ENCODE measurements at places on chromosomes 3 and 15.

DNA sequence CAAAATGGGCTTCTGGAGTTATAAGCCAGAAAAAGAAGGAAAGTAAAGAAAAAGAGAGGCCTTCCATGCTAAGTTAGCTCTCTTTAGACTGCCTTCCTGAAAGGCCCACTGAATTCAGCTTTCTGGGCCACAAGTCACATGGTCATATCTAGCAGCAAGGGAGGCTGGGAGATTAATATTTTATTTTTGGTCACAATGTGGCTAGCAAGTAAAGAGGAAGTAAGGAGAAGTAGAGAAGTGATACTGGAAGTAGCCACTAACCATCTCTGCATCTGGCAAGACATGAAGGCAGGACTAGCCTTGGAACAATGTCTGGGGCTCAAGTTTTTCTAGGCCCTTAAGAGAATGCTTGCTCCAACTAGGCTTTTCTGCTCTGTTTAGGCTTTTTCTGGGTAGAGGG lies 81.8 kb upstream of the UBE2E1 start:
- DNase-seq = no peak

- DNase-seq = no peak
Measured at GRCh38 chr3:4426782-4427344, 40.2 kb downstream of the SUMF1 start.

DNA sequence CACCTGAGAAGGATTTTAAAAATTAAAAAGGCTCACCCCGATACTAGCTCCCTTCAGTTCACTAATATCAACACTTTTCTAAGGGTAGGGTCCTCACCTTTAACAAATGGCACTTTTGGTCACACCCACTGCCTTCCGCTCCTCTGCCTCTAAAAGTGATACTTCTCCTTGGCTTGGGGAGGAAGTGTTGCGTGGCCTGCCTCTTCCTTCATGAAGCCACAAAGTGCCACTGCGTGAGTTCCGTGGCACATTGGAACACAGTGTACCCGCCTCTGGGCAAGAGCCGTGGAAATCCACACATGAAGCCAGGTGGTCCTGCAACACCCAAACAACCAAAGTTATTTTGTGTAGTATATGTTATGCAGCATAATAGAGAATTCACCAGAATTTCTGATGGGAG lies 3.9 kb downstream of the B4GALT4 start:
- peak; percentile 13 for DNase-seq

GRCh38 chr3:30007668-30008067 lies 598.7 kb upstream of the TGFBR2 start:
- no peak for DNase-seq

GRCh38 chr15:101004986-101005747 lies 86.0 kb downstream of the LRRK1 start:
- no peak for DNase-seq

DNA sequence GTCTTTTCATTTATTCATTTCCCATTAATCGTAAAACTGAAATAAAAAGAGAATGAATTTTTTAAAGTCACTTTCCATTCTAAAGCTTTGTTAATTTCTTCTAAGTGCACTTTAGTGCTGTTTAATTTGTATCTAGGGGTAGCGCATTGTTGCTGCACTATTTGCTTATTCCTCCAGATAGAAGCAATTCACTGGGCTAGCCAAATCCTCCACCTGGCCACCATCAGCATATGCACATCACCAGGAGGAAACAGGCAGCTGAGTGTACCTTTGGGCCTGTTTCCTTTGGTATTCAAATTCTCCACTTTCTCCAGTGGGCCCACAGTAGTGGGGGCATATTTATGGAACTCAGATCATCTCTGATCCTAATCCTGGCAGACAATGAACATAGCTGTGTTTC lies 29.8 kb upstream of the CPB1 start:
- no peak for DNase-seq

GRCh38 chr3:16364323-16364722 lies 99.3 kb downstream of the OXNAD1 start:
- DNase-seq = no peak

- DNase-seq = no peak
Measured at GRCh38 chr3:94647131-94647530, 584.3 kb downstream of the NSUN3 start.

DNA sequence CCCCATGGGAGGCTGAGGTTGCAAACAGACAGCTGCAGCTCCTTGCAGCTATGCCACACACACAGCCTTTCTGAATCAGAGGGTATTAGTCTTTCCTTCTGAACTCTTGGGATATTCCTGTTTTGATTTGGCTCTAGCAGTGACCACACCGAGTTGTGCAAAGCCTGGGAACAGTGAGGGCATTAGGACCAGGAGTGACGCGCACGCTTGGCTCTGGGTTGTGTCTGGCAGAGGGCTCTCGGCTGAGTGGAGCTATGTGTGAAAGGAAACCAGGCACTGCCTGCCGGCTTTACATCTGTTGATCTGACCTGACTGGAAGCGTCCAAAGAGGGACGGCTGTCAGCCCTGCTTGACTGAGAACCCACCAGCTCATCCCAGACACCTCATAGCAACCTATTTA lies at the start of gene GALNT15:
Gene GALNT15, plus strand, starts transcription at position 292 of the 400 bp plus-strand sequence. CDS start 472 bp downstream, outside the sequence.
- no peak for DNase-seq

- DNase-seq = no peak
Measured at GRCh38 chr15:61275901-61276300, 46.8 kb upstream of the RORA start.

- peak; percentile 52 for DNase-seq
Measured at GRCh38 chr3:179072100-179072438, 460 bp upstream of the ZMAT3 start.

GRCh38 chr15:79923079-79923514 lies 26.3 kb upstream of the MTHFS start:
- peak; percentile 75 for DNase-seq

DNA sequence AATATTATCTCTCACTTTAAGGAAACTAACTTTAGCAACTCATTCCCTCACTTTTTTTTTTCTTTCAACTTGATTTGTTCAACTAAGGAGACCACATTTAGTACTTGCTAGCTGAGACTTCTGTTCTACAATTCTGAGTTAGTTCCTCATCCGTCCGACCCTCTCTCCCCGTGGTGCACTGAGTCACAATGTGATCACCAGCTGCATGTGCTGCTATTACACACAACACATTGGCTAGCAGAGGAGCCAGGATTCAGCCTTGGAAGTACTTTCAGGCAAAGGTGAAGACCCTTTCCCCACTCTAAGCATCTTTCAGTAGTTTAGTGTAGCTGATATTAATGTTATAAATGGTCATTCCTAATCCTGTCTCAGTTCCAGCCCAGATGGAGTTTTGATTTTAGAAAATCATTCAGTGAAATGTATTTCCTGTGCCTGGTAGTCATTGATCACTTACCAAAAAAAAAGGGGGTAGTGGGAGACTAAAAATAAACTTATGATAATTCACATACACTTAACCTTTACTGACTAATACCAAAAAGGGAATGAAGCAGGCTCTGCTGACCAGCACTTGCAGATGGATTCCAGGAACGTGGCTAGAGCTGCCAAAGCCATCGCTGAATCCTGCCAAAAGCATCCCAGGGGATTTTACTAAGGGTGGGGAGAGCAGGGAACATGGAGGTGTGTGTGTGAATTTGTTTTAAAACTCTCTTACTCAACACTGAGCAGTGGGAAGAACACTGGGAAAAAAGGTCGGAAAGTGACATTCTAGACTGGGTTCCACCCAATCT lies 424.8 kb downstream of the LPP start:
- DNase-seq = no peak

- no peak for DNase-seq
Measured at GRCh38 chr15:74318376-74319137, 48.9 kb downstream of the CYP11A1 start.

- no peak for DNase-seq
Measured at GRCh38 chr3:27171113-27171512, 198.1 kb downstream of the NEK10 start.

- no peak for DNase-seq
Measured at GRCh38 chr15:84855136-84855535, 29.3 kb upstream of the SLC28A1 start.

GRCh38 chr3:45612918-45613602 lies 18.5 kb downstream of the LIMD1 start:
- DNase-seq = no peak

- DNase-seq = no peak
Measured at GRCh38 chr3:142724682-142725356, 985 bp downstream of the TRPC1 start.

All from activated naive CD4-positive, alpha-beta T cell treated with Interleukin-2 at 50 U/mL for 16 hours (primary cell).